CD4-positive, alpha-beta T cell (primary cell): ENCODE measurements at places on chromosomes 2 and 18. TPM values are rescaled to one million over a fixed set of nuclear protein-coding genes. Genes with fewer than 3 reads are reported as not detected.

The TDRD15 gene
- not detected for total RNA-seq

DNA sequence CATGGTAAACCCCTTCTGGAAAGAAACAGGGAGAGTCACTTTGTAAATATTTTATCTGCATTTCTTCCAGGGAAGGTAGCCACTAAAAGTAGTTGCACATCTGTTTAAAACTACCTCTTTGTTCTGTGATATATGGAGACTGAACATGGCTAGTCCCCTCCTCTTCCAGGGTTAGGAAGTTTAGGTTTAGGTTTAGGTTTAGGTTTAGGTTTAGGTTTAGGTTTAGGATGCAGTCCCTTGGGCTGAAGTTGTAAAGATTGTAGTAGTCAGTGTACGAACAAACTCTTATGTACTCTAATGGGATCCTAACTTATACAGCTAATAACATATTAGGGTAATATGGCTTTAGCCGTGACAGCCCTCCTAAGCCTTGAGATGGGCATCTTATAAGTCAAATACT, 880.2 kb upstream of the TMEFF2 start:
- no peak for DNase-seq

The ADAM17 gene
- 21.6 TPM for total RNA-seq

DNA sequence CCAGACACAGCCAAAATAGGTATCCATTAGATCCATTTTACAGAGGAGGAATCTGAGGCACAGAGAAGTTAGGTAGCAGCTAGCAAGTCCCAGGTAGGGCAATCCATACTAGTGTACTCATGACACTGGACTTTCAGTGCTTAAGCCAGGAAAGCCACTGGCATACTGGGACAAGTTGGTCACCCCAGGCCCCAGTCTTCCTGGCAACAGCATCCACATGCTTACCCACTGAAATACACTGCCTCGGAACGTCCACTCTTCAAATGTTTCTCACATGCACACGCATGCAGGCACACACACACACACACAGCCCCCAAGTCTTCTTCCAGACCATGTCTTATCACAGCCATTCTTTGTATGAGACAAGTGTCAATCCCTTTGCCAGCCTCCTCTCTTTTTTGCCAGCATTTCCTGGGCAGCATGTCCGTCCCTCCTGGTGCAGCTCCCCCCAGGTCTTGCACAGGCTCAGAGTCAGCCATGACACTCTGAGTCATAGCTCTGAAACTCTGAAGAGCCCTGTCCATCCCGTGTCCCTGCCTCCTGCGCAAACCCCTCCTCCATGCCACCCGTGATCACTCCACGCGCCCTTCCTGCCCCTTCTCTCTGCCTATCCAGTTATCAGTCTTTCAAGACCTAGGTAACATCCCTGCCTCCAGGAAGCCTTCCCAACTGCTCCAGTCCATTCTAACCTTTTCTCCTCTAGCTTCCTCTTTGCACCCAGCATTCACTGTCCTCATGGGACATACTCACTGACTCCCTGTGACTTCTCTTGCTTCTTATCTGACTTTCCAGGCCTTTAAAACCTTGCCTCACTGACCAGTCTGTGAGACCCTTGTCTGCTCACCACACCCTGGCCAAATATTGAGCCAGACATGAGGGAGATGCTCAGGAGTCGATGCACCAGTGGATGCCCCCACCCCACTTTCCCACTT, 10.9 kb upstream of the TEX261 start:
- DNase-seq, result no peak

DNA sequence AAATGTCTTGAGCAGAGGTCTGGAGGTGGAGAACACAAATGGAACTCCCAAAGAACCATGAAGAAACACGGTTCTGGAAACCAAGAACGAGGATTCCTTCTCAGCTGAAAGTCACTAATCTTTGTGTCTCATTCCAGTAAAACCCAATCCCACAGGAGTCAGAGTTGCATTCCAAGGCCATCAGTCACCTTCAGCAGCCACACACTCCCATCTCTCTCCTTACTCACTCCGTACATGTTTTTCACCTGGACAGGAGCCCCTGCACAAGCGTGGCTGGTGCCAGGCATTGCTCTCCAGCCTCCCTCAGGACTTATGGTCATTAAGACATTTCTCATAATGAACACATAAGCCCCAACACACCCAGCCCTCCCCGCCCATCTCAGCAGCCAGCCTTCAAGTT, 175.4 kb upstream of the SIX2 start:
- DNase-seq, result no peak

The G6PC2 gene
- not detected for total RNA-seq

GRCh38 chr2:160367887-160368286, 125.7 kb downstream of the RBMS1 start:
- DNase-seq, result no peak

DNA sequence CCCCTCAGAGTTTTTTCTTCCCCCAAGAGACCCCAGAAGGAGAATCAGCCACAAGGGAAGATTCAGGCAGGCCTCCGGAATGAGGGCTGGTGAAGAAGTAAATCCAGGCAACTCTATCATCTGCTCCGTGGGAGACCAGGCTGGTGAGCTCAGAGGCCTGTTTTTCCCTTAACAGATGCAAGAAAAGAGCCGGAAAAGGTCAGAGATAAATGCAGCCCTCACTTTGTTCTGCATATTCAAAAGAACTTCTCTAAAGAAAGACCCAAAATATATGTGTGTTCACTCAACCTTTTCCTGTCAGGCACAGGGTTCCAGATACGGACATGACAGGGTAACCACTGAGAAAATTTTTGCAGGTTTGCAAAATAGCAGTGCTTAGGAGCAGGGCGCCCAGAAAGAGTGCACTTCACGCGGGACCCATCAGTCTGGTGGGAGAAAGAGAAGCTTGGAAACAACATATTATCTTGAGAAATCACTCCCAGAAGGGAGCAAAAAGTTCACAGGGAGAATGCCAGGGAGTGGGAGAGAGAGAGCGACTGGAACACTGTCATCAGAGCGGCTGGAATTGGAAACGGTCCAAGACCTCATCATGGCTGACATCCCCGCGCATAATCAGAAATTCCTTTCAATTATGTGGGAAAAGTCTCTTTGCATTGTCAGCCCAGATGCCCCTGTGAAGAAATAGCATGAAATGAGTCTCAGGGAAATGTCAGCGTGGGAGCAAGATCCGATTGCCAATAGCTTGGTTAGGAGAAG, 244.8 kb upstream of the SLC14A2 start:
- DNase-seq, result no peak

The NTSR2 gene
- total RNA-seq, result not detected

GRCh38 chr2:133713049-133713580, 144.9 kb upstream of the NCKAP5 start:
- no peak for DNase-seq

DNA sequence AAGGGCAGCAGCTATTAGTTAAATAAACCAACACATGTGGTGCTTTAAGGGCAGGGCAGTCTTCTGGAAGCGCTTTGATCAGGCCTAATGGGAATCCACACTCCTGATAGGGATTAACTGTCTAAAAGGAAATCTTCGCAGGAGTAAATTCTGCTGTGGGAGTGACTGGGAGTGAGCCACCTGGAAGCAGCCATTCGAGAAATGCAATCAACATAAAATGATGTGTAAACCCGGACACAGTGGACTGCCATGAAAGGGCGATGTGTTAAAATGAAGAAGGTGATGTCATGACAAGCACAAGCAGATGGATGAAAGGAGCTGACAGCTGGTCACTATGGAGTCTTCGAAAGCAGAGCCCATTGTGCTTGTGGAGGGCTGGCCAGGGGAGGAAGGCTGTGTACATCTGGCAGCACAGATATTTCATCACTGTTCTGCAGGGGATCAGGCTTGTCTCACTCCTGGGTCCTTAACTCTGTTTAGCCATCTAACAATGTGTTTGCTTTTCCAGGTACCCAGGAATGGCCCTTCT, 24.8 kb upstream of the GALNT14 start:
- DNase-seq, result no peak

GRCh38 chr2:186590759-186591505, 1.1 kb downstream of the ITGAV start:
- no peak for DNase-seq
